ENCODE measurements at places on chromosomes 3 and 15.
A peak's percentile ranks its signal among the peaks of the same experiment; 100 is the strongest.

DNA sequence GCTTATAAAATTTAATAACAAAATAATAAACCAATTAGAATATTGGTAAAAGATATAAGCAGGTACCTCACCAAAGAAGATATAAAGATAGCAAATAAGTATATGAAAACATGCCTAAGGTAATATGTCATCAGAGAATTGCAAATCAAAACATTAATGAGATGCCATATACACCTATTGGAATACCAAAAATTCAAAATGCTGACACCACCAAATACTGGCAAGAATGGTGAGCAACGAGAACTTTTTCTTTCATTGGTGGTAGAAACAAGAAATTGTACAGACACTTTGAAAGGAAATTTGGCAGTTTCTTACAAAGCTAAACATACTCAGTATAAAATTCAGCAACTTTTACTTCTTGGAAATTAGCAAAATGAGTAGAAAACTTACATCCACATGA, 346.9 kb upstream of the ROBO1 start:
- no peak for DNase-seq

- DNase-seq: peak; percentile 66
Observed at GRCh38 chr3:66411474-66411873, 89.3 kb downstream of the LRIG1 start.

DNA sequence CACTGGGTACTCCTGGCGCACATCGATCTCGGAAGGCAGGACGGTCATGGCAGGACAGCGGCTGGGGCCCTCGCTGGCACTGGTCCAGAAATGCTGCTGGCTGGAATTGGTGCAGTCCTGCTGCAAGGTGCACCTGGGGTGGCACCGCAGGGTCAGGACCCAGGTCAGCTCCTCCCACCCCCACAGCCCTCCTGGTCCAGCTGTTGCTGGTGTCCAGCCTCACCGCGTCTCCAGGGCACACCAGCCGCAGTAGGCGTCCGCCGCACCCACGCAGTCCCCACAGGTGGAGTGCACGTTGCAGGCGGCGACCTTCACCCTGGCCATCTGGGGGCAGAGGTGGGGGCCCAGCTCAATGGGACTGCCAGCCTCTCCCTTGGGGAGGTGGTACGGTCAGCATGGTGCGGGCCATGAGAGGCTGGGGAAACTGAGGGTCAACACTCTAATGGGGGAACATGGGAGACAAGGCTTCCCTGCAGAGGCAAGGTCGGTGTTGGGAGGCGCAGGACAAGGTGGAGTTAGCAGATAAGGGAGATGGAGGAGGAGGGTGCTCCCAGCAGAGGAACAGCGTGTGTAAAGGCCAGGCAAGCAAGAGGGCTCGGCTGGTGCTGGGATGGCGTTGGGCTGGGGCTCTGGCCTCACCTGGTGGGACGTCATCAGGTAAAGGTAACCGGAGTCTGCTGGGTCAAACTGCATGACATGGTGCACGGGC, 20.4 kb downstream of the PLXND1 start:
- no peak for DNase-seq

- no peak for DNase-seq
Observed at GRCh38 chr3:166296179-166296783, 459.1 kb upstream of the BCHE start.

- no peak for DNase-seq
Observed at GRCh38 chr15:58568157-58568571, 136.4 kb downstream of the LIPC start.

DNA sequence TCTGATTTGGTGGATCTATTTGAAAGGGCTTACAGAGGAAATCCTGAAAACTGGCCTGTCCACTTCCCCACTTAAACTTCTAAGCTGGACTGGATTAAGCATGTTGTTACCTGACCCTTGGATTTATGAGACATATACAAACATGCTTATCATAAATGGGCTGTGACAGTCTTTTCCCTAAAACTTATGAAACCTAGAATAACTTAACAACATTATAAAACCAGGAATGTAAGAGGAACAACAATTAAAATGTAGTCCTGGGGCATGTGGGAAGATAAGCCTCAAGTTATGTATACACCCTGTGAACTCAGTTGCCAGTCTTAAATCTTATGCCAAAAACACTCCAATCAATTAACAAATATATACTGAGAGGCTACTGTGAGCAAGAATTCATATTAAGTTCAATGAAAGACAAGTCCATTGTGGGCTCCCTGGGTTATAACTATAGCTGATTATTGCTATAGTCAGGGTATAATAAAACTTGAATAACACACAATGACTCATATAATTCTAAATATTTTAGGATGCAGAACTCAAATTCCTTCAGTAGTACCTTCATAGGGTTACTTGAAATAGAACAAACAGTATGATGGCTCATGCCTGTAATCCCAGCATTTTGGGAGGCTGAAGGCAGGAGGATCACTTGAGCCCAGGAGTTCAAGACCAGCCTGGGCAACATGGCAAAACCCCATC, 87.2 kb upstream of the PPIB start:
- DNase-seq: peak; percentile 21

DNA sequence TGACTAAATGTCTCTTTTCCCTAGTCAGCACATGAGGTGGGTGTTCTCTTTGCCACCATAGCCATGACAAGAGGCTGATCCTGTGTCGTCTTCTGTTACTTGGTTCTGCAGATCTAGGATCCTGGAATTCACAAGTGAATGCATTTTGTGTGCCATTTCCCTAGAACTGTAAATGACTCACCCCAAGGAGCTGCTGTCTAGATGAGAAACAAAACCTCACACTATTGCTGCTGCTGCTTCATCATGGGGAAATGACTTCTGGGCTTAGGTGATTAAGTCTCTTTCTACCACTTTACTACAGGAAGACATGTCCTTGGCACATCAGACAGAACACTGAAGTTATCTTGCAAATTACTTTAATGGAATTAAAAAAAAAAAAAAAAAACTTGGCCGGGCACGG, 54.9 kb downstream of the SLCO3A1 start:
- peak; percentile 73 for DNase-seq

- no peak for DNase-seq
Observed at GRCh38 chr3:102577082-102577789, 142.4 kb downstream of the ZPLD1 start.

- peak; percentile 73 for DNase-seq
Observed at GRCh38 chr3:71652781-71653413, 69.4 kb upstream of the FOXP1 start.

- peak; percentile 85 for DNase-seq
Observed at GRCh38 chr3:141412936-141413354, 44.6 kb downstream of the ZBTB38 start.

GRCh38 chr15:37973856-37974255, 39.4 kb downstream of the TMCO5A start:
- DNase-seq: peak; percentile 70

- DNase-seq: no peak
Observed at GRCh38 chr3:111194048-111194447, 122.4 kb downstream of the NECTIN3 start.

GRCh38 chr3:13950042-13950441, 70.2 kb upstream of the WNT7A start:
- DNase-seq: no peak

- DNase-seq: peak; percentile 92
Observed at GRCh38 chr15:75532413-75533250, 46.5 kb downstream of the PTPN9 start.

DNA sequence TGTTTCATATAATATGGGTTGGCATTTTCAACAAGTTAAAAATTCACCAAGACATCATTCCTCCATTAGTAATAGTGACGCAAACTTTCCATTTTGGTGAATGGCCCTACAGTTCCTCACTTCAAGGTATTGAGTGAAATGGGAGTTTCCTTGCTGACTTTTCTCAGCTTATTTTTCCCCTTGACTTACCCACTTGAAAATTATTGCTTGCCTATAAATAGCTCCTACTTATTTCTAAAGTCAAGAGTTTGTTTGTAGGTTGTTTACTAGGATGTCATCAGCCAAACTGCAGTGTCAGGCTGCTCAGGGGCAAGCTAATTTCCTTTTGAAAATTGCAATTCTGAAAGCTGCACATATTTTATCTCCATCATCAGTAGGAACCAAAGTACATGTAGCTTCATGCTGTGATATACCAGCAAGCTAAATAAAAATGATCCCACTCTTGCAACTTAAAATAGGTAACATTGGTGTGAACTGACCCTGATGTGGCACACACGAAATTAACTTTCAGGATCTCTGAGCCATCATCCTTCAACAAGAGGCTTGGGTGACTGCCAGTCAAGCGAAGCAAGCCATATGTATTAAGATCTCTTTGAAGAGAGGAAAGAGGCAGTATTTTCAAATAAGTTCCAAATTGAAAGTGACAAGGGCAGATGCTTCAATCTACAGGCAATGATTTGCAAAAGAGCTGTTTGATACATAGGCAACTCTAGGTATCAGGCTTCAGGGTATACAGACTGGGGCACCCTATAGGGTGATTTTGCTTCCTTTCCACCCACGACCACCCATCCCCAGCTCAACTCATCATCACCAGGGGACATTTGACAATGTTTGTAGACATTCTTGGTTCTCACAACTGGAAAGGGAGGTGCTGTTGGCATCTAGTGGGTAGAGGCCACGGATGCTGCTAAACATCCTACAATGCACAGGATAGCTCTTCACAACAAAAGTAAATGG, 66.8 kb upstream of the RASGRP1 start:
- no peak for DNase-seq

GRCh38 chr3:147654827-147655226, 245.7 kb downstream of the ZIC1 start:
- peak; percentile 54 for DNase-seq

GRCh38 chr15:96503276-96503675, 172.8 kb downstream of the NR2F2 start:
- no peak for DNase-seq

DNA sequence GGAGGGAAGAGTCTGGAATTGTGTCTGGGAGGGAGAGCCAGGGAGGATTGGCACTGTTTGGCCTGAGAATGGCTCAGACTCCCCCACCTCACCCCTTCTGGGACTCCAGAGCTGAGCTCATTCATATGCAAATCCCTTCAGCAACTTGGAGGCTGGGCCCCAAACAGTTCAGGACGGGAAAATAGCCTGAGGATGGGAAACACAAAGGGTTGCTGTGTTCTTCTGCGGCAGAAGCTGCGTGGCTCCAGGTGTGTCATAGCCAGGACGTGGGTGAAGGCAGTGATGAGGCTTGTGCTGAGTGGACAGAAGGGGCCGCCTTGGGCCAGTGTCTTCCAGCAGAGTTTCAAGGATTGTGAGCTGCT, 16.6 kb downstream of the MASP1 start:
- DNase-seq: no peak

GRCh38 chr3:37907371-37907770, 45.7 kb downstream of the CTDSPL start:
- DNase-seq: no peak

GRCh38 chr3:20561166-20561565, 375.2 kb upstream of the SGO1 start:
- DNase-seq: peak; percentile 49

GRCh38 chr15:92661956-92662355, 6.4 kb upstream of the FAM174B start:
- DNase-seq: no peak

DNA sequence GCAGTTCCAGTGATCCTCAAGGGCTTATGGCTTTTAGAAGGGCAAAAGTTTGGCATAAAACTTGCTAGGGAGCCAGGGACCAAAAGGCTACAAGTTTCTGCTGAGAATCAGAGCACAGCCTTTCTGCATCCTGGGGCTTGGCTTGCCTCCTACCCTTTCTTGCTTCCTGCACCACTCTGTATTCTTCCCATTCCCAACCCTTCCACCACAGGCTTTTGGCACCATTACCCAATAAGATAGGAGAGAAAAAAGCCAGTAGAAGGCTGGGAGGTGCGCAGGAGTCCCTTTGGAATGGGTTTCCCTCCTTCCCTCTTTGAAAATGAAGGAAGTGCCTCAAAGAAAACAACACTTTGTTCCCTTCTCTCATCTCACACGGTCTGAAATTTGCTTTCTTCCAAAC, 268.6 kb downstream of the PDCD6IP start:
- DNase-seq: no peak

DNA sequence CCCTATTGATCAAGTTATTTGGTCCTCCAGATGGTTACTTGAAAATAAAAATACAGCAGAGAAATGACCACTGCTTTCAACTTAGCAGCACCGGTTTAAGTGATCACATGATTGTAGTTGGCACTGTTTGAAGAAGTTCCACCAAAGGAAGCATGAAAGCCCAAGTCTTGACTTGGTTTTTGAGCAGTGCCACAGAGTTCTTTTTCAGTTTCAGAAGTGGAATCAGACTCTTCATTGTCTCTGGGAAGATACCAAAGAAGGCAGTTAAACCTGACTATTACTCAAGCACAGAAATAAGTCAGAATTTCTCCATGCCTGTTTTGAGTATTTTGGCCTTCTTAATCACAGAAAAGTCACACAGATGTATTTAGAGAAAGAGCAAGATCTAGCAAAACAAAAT, 66.7 kb downstream of the BBX start:
- no peak for DNase-seq

DNA sequence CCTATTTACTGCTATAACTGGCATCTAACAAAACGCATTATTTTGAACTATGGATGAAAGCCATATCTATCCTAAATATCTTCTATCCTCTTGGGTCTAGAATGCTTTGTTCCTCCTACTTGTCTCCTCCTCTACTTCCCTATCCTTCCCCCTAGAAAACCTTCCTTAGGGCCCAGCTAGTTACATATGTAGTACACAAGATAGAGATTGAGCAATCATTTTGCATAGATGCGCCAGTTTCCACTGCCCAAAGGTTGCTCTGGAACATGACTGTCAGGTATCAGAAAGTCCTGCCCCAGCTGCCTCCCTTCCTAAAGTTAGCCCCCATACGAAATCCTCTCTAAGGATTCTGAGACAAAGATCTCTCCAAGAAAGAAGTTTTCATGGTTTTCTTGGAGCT, 55.1 kb downstream of the GPR160 start:
- DNase-seq: no peak

GRCh38 chr3:55750525-55750924, 263.4 kb upstream of the WNT5A start:
- peak; percentile 66 for DNase-seq

GRCh38 chr3:79410617-79411016, 357.2 kb downstream of the ROBO1 start:
- DNase-seq: no peak

GRCh38 chr3:16024548-16024947, 149.9 kb upstream of the GALNT15 start:
- no peak for DNase-seq

GRCh38 chr3:197356275-197356674, 57.9 kb upstream of the DLG1 start:
- no peak for DNase-seq

DNA sequence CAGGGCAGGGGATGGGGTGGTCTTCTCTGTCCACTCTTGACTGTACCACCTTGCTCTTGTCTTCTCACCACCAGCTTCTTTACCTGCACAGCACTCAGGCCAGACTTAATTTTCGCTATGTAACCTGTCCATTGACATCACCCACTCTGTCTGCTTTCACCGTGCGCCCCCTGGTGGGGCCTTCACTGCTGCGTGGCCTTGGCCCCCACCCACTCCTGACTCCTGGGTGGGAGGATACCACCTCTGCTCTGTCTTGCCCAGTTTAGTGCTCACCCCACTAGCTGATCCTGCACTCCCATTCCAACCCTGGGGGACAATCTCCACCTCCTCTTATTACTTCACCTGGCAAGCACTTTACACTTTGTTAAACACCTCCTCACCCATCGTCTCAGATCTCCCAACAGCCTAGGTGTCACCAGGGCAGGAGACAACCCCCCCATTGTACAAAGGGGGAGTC, 17.7 kb downstream of the PTH1R start:
- DNase-seq: peak; percentile 41

- peak; percentile 5 for DNase-seq
Observed at GRCh38 chr3:121870717-121871116, 23.5 kb upstream of the SLC15A2 start.

All from fibroblast of mammary gland (primary cell).